ENCODE measurements at places on chromosomes 4 and X.

- DNase-seq = no peak
Observed at GRCh38 chrX:26219351-26219750, 3.4 kb downstream of the MAGEB5 start.

- DNase-seq = no peak
Observed at GRCh38 chrX:25663701-25664100, 474.4 kb upstream of the MAGEB18 start.

GRCh38 chr4:137509855-137510282 lies 22.4 kb downstream of the PCDH18 start:
- DNase-seq = no peak

DNA sequence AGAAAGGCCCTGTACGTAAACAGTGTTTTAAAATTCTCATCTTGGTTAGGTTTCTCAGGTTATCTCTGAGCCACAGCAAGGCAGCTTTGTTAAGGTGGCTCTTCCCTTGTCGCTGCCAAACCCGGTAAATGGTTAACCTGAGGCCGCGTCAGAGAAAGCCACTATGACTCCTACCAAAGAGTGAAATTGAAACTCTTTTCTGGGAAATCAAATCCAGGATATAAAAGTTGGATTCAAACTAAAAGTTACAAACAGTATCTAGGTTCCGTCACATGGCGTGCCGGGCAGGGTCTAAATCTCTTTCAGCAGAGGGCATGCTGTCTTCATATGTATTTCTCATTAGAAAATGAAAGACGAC lies 433 bp downstream of the MMAA start:
- DNase-seq = peak; percentile 52

- no peak for DNase-seq
Observed at GRCh38 chr4:47462799-47463234, 685 bp downstream of the COMMD8 start.

DNA sequence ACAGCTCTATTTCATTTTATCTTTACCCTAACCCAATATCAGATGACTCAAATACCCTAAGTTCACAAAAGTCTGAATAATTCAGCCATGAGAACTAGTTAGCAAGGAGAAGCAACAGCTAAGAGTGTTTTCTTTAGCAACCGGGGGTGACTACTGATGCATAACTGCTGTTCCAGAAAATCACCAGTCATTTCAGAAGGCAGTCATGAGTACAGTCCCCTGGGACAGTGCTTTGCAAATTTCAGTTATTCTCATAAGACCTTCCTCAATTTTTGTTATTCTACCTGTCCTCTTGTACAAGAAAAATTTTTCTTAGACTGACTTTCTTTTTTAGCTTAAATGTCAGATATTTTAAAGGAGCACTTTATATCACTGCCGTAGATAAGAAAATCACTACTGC lies 16.4 kb downstream of the BANK1 start:
- DNase-seq = no peak

DNA sequence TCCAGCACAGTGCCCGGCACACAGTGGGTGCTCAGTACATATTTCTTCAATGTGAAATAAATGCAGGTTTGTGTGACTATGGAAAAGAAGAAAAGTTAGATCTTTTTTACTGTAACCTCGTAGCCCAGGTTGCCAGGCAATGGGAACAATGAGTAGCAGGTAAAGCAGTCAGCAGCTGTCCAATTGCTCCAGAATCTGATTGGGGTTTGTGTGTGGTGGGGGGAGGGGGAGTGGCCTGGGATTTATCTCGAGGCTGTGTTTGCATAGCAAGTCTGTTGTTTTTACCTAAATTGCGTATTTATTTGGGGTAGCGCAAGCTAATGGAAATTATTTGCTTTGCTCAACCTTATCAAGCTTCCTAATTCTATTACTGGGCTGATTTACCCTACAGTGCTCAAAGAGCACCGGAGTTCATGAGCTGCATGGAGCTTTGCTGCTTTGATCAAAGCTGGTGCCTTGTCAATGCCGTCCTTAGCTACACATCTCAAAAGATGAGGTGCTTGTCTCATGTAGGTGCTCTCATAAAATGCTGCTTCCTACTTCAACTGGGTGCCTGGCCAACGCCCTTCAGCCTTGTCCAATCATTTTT lies 145.0 kb upstream of the DGKK start:
- no peak for DNase-seq

GRCh38 chr4:184355111-184355604 lies 119.2 kb downstream of the IRF2 start:
- DNase-seq = peak; percentile 96

GRCh38 chr4:178081896-178082295 lies 639.7 kb upstream of the AGA start:
- no peak for DNase-seq

DNA sequence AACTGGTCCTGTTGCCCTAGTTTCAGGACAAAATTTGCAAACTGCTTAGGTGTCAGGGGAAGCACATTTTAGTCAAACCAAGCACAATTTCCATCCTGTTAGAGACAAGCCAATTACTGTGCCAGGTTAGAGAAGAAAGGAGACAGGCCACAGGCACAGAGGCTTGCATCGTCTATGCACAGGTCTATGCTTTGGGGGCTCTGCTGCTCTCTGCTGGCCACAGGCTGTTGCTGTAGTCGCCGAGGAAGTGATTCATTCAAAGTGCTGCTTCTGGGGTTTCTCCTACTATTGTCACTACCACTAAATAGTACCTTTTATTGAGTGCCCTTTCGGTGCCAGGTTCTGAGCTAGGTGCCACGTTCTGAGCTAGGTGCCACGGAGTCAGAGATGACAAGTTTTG lies 45.5 kb downstream of the VGLL1 start:
- peak; percentile 23 for DNase-seq

DNA sequence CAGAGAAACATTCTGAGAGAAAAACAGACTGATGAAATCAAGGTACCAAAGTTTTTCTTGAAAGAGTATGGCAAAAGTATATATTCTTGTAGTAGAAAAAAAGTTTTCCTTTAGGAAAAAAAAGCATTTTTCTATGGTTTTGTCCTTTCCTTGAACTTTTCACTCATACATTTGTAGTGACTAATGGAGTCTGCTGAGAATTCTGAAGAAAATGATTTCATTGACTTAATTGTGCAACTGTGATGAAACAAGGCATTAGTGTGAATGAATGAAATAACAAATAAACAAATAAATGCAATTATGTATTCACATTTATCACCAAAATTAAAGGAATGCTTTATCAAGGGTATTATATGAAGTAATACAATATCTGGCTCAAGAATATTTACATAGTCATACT lies 5.7 kb downstream of the CSN1S1 start:
- DNase-seq = no peak

DNA sequence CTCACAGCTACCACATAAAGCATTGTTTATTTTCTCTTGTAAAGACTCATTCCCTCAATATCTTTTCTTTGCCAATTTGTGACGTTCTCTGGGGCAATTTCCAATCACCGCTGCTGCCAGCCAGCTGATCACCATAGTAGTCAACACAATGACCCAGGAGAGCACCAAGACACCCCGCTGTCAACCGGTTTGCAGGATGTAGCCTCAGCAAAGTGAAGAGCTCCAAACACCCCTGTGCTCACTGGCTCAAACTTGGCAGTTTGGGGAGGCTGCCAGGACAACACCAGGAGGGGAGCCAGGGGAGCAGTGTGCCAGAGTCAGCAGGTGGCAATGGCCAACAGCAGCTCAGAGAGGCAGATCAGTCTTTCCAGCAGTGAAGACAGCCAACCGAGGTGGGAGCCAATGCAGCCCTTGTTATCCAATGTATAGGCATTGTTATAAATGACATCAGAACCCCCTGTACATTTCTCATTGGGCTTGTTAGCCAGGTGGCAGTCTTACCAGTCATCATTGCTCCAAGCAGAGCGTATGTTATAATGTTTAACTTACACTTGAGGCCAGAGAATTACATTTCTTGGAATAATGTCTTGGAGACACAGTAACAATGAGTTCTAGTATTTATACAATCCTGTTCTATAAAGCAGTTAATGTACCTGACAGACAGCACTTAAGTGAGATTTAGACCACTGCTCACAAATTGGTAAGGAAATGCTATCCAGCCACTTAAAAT lies 274.9 kb upstream of the GK2 start:
- no peak for DNase-seq

DNA sequence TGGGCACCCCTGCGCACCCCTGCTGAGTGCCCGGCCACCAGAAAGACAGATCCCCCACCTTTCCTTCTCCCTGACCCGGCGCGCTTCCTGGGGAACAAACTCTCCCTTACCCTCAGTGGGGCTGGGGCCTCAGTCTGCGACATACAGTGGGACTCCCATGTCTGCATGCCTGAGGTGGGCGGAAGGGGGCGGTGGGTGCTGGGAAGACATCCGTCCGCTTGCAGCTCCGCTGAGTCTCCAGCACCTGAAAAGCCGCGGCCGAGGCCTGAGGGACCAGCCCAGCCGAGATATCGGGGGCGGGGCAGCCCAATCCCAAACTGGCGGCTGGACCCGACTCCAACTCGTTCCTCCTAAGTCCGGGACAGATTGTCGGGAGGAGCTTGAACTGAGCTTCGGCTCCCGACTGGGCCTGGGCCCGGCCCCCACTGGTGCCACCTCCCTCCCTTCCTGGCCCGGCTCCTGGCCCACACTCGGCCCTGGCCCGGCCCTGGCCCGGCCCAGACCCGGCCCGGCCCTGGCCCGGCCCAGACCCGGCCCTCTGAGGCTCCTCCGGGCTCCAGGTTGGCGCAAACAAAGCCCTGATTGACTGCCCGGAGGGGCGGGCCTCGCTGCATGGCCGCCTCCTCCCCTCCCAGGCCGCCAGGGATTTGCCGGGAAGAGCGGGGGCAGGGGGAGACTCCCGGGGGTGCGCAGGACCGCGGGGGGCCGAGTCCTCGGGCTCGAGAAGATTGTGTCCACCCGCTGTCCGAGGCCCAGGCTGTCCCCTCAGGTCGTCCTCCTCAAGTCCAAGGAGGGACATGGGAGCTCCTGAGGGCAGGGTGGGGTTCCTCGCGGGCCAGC lies 877 bp upstream of the SLC16A2 start:
- peak; percentile 84 for DNase-seq

DNA sequence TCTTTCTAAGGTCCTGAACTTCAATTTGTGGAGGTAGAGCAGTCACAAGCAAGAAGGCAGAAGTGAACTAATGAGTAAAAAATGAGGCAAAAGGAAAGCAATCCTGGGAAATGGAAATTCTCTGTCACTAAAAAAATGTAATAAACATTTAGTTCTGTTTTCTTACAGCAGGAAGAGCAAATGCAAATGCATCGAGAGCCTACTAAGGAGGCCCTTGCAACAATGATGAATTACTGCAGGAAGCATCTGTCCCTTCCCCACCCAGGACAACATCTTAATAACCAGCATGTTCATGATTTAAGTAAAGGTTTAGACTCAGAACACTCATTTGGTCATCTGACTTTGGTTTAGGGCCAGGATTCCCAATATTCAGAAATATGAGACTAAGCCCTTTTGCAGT lies 341.4 kb upstream of the NOCT start:
- DNase-seq = no peak
